ENCODE measurements at places on chromosomes 11 and 22.

GRCh38 chr22:39956932-39957664 lies 3.1 kb upstream of the TMA7B start:
- no peak for DNase-seq

DNA sequence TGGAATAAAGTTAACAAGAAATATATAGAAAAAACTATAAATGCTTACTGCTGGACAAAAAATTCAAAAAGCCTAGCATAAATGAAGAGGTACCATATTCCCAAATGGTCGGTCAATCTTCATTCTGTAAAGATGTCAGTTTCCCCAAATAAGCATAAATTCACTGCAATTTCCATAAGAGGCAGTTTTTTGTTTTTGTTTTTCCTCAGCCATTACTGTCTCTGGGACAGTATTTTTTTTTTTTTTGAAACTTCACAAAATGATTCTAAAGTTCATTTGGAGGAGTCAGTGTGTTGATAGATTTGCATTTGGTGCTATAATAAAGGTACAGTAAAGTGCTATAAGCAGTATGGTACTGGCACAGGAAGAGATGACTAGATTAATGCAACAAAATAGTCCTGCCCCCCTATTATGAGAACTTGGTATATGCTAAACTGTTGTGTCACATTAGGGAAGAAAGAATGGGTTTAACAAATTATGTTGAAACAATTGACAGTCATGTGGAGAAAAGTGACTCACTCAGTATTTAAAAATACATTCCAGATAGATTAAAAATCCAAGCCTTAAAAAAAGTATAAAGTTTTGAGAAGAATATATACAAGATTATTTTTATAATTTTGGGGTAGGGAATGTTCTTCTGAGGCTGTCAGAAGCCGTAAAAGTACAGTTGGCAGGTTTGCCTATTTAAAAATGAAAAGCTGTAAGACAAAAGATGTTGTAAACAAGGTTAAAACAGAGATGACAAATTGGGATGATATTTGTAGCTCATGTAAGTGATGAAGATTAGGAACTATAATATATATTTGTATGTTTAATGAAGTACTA lies 2.6 kb upstream of the FTH1 start:
- DNase-seq: no peak

GRCh38 chr11:12678092-12678491 lies 3.9 kb downstream of the TEAD1 start:
- DNase-seq: no peak

DNA sequence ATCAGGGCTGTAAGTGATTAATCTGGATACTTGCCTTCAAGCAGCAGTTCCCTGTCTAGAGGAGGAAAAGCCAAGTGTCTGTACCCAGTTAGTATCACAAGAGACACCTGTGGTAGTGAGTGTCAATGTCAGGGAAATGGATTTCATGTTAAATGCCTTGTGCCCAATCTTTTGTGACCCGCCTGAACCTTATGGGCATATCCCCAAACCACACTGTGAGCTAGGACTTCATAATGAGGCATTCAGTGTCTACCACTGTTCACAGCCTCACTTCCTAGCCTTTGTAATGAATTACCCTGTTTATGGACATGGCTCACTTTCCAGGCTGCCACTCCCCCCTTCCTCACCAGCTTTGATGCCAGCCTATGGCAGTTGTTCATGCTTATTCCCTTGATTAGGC lies 125.1 kb downstream of the TRIM44 start:
- no peak for DNase-seq

DNA sequence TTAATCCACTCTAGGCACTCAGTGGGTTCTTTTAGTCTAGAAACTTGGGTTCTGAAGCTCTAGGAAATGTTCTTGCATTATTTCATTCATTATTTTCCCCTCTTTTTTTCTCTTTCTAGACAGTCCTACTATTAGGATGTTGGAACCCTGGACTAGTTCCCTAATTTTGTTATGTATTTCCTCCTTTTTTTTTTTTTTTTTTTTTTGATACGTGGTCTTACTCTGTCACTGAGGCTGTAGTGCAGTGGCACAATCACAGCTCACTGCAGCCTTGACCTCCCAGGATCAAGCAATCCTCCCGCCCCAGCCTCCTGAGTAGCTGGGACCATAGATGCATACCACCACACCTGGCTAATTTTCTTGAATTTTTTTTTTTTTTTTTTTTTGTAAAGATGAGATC lies 9.4 kb downstream of the UPB1 start:
- DNase-seq: no peak

All from DMS 273 treated with DMSO at 0.1 percent for 48 hours (cell line).